Right ventricle myocardium superior (tissue), 1 donor: ENCODE measurements at places on chromosomes 4 and X. TPM values are rescaled to one million over a fixed set of nuclear protein-coding genes. Genes with fewer than 3 reads are reported as not detected.

The EPGN gene
- not detected for total RNA-seq

The SERPINA7 gene
- total RNA-seq = not detected

The MAGEB2 gene
- total RNA-seq = not detected

The RLIM gene
- total RNA-seq = 18.7 TPM

The CT45A2 gene
- total RNA-seq = not detected

The MAGEB5 gene
- total RNA-seq = not detected

The CT55 gene
- total RNA-seq = not detected

The SCML2 gene
- total RNA-seq = 1.2 TPM

The NLRP2B gene
- total RNA-seq = not detected

The BMPR1B gene
- total RNA-seq = 1.4 TPM

The SSX2 gene
- not detected for total RNA-seq

The KLF3 gene
- total RNA-seq = 16.5 TPM

The TRIM60 gene
- total RNA-seq = not detected

The MAGEC3 gene
- total RNA-seq = not detected

The REPS2 gene
- total RNA-seq = 11.3 TPM

The CLCN4 gene
- 30.9 TPM for total RNA-seq

The ADAM29 gene
- not detected for total RNA-seq

The POU3F4 gene
- total RNA-seq = not detected

The SHROOM4 gene
- 9.4 TPM for total RNA-seq

The TAF7L gene
- total RNA-seq = not detected

The HTR2C gene
- not detected for total RNA-seq

The GLRB gene
- total RNA-seq = 7.8 TPM

The PABPC1L2A gene
- total RNA-seq = not detected

The IL1RAPL2 gene
- total RNA-seq = not detected

The NAP1L3 gene
- 0.65 TPM for total RNA-seq

The PCDH7 gene
- total RNA-seq = 18.7 TPM

The SYN1 gene
- 10.9 TPM for total RNA-seq

The FRG2 gene
- not detected for total RNA-seq

The ARMCX4 gene
- 4.6 TPM for total RNA-seq

The ARMCX5 gene
- total RNA-seq = 3.1 TPM

The C4orf50 gene
- total RNA-seq = not detected

The CT45A3 gene
- total RNA-seq = not detected

The GYPB gene
- total RNA-seq = not detected

The PPEF1 gene
- 0.30 TPM for total RNA-seq

The DCX gene
- total RNA-seq = not detected

The IBSP gene
- not detected for total RNA-seq

The ETDB gene
- total RNA-seq = not detected

The TRIM61 gene
- total RNA-seq = 2.0 TPM

The TCEAL6 gene
- not detected for total RNA-seq

The TMPRSS11D gene
- total RNA-seq = not detected

The NKX3-2 gene
- total RNA-seq = not detected

The NUDT10 gene
- total RNA-seq = 0.13 TPM

The CPZ gene
- not detected for total RNA-seq

The DMRTC1 gene
- not detected for total RNA-seq

The GPRIN3 gene
- total RNA-seq = 6.2 TPM

The DKK2 gene
- 0.75 TPM for total RNA-seq

The CDS1 gene
- total RNA-seq = 0.19 TPM

The TCP11X2 gene
- not detected for total RNA-seq

The ADH4 gene
- total RNA-seq = not detected

The TDO2 gene
- total RNA-seq = not detected

The ETDC gene
- not detected for total RNA-seq

The RHOXF2B gene
- not detected for total RNA-seq

The ATP10D gene
- total RNA-seq = 7.5 TPM

The BCAP31 gene
- total RNA-seq = 86.4 TPM
